ENCODE measurements at places on chromosomes 5 and 9.

GRCh38 chr9:127538849-127539258 lies 73.2 kb upstream of the STXBP1 start:
- DNase-seq = no peak

DNA sequence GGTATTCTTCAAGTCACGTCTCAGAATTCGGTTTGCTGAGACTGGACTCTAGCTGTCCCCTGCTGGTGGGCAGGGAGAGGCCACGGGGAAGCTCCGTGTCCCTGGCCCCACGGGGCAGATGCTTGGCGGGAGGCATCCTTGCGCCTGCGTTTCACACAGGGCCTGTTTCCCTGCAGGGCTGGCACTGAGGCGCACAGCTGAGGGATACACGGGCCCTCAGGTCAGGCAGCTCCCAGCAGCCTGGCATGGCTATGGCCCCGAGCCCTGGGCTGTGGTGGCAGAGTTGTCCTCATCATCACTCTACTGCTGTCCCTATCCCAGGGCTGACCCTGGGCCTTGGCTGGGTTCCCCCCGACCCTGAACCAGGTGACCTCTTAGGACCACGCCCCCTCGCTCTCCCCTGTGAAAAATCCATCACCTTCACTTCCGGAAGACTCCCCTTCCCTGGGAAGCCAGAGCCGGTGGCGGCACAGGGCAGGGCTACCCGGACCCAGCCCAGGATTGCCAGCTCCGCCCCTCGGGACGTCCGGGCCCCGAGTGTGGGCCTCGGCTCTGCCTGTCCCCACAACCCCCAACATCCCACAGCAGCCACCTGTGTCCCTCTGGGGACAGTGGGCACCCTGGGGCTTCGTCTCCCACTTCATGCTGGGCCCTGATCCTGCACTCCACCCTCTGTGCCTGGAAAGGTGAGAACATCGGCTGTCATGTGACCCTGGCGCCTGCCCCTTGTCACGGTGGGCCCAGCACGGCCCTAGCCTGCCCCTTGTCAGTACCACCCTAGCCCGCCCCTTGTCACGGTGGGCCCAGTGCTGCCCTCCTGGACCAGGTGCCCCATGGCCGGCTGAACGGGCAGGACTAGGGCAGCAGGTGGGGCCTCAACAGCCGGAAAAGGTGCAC lies 5.0 kb downstream of the DPP7 start:
- DNase-seq = no peak

DNA sequence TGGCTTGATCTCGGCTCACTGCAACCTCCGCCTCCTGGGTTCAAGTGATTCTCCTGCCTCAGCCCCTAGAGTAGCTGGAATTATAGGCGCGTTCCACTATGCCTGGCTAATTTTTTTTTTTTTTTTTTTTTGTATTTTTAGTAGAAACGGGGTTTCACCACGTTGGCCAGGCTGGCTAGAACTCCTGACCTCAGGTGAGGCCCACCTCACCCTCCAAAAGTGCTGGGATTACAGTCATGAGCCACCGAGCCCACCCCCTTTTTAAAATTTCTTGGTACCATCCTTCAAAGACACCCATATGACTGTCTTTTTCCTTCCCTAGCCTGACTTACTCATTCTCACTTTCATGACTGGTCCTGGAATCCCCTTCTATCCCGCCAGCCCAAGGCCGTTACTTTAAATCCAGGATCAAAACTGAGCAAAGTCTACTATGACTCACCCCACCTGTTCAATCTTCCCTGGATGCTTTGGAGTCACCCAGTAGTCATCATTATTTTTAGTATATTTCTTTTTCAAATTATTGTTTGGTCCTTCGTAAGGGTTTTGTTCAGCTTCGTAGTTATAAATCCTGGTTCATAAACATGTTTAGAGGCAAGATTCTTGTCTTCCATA lies 1.2 kb upstream of the TBCA start:
- DNase-seq = no peak

GRCh38 chr9:15837079-15837679 lies 284.3 kb downstream of the CCDC171 start:
- DNase-seq = no peak

DNA sequence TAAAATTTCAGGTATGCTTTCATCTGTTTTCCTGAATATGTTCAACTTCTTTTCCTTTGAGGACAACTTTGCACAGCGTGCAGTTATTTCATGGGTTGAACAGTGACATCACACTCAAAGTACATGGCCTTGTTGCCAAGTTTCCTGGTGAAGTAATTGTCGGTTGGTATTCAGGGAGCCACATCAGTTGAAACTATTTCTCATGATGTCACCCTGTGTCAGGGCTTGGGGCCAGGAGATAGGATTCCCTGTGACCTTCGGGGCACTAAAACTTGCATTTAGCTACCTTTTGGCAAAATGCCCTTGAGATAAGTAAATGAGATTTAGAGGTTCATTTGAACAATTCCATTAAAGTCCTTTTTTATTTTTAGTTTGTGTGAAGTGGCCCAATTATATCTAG lies 383.9 kb downstream of the SH3GL2 start:
- DNase-seq = no peak

- DNase-seq = no peak
Measured at GRCh38 chr9:12640016-12640587, 53.1 kb upstream of the TYRP1 start.

GRCh38 chr9:19689328-19690101 lies 99.3 kb downstream of the SLC24A2 start:
- DNase-seq = no peak

GRCh38 chr9:35172878-35173277 lies 11.1 kb downstream of the UNC13B start:
- DNase-seq = no peak

- no peak for DNase-seq
Measured at GRCh38 chr5:33074548-33074947, 363.4 kb downstream of the NPR3 start.

- DNase-seq = no peak
Measured at GRCh38 chr9:25948182-25948581, 269.9 kb upstream of the TUSC1 start.

- DNase-seq = no peak
Measured at GRCh38 chr5:51958473-51958872, 575.2 kb downstream of the ISL1 start.

DNA sequence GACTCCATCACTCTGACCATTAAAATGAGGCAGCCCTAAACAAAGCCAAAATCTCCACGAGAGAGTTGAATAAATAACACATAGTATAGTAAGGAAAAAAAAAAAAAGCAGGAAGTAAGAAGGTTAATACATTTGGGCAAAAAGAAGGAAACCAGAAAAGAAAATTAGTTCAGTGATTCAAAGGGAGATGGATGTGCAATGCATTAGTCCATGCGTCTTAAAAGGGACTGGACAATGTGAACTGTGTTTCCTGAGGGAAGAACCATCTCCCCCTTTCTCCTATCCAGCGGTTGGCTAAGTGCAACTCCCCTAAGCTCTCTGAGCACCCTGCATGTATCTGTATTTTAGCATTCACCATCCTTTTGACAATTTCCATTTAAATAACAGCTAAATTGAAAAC lies 1.4 kb downstream of the ANKRA2 start:
- DNase-seq = no peak

DNA sequence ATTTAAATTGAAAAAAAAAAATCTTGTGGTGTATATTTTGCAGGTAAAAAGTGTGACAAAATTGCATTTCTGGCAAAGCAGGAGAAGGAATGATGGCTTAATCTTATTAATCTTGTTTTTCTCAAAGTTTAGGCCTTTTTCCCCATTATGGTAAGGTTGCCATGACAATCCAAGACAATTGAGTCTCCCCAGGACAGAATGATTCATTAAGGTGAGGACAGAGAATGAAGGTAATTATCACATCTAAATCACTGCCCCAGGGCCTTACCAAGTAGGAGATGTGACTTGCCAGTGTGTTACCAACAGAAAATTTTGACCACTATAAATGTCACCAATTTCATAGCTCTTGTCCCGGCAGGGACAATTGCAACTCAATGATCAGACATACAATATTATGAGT lies 439.2 kb downstream of the DNAH5 start:
- no peak for DNase-seq

- no peak for DNase-seq
Measured at GRCh38 chr5:1777281-1778137, 22.1 kb downstream of the MRPL36 start.

- no peak for DNase-seq
Measured at GRCh38 chr5:125823572-125823971, 599.6 kb upstream of the GRAMD2B start.

DNA sequence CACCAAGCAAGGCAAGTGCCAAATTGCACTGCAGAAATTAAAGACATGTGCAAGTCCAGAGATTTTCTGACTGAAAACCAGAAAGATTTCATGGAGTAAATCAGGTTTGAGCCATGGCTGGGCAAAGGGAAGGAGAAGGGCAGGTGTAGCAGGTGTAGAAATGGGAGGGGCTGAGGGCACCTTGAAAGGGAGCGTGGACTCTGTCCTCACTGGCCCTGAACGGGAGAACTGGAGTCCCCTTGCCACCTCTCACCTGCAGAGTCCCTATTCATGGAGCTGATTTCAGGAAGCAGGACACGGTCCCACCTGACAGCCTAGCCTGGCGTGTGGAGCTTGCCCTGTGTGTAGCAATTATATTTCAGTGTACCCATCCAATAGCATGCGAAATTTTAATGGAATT lies 46.3 kb downstream of the UBE2QL1 start:
- DNase-seq = no peak

GRCh38 chr5:62316176-62316502 lies 10.1 kb downstream of the KIF2A start:
- DNase-seq = no peak

GRCh38 chr9:137521405-137521985 lies 28.7 kb downstream of the PNPLA7 start:
- no peak for DNase-seq

- no peak for DNase-seq
Measured at GRCh38 chr5:43236653-43237355, 44.8 kb downstream of the NIM1K start.

- DNase-seq = no peak
Measured at GRCh38 chr9:138061631-138062030, 184.0 kb downstream of the CACNA1B start.

DNA sequence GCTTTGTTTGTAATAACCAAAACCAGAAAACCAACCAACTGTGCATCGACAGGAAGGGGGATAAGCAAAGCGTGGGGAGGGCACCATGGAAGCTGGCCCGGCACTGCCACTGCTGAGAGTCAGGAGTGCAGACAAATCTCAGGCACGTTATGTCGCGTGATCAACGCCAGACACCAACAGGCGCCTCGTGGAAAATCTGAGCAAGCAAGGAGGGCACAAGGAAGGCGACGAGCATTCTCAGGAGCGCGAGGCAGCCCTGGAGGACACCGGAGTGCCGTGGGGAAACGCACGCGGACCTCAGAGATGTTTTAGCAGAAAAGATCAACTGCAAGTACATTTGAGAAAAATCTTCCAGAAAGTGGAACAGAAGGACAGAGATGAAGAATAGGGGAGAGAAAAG lies 15.1 kb upstream of the NSMF start:
- no peak for DNase-seq

Measured in stimulated activated CD8-positive, alpha-beta memory T cell treated with anti-CD3 and anti-CD28 coated beads, Interleukin-2, amount 100 ng/mL, for 1 hour (primary cell).